T follicular helper cell (primary cell): ENCODE measurements at places on chromosomes 6 and 20.

DNA sequence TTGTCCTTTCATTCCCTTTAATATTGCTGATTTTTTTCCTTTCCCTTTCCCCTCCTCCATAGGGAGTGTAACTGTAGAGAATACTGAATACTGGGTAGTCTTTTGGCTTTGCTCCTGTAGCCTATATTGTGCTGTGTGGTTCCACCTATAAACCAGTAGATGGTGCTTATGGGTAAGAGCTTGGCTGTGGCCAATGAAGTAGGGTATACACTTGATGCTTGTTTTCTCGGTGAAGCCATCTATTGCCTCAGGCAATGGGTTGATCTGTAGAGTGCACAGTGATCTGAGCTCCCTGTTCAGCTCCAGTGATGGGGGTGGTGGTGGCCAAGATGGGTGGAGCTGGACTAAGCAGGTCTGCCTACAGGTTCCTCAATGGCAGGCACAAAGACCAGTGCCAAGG, 203.3 kb upstream of the IMPG1 start:
- DNase-seq, result no peak

DNA sequence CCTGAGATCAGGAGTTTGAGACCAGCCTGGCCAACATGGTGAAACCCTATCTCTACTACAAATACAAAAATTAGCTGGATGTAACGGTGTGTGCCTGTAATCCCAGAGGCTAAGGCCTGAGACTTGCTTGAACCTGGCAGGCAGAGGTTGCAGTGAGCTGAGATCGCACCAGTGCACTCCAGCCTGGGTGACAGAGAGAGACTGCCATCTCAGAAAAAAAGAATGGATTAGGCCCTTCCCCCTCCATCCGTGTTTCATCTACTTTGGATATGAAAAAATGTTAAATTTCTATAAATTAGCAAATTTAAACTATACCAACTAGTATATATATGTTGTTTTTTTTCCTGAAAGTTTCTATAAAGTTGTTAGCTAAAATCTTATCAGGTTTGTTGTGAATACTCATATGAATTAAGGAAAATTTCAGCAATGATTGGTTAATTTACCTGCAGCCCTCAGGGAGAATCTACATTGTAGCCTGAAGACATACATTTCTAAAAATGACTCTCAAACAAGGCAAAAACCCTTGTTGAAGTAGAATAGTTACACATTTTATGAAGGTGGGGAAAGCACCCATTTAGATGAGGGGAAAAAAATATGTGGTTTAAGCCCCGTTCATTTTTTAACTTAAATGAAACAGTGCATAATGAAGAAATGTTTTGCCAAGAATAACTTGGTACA, 120.9 kb downstream of the TIAM2 start:
- DNase-seq, result no peak

DNA sequence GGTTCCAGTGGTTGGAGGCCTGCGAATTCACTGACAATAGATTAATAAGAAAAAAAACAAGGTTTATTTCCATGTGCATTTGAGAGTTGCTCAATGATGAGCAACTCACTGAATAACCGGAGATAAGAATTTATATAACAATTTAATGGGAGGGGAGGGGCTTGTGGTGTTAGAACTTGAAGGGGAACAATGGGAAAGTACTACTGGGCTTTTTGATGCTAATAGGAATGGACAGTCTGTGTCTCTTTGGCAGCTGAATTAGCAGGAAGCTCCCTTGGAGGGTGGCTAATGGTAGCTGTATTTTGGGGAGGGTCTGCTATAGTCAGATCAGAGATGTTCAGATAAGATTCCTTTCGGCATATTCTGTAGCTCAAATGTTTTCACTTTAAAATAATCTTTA, 62.4 kb upstream of the GMDS start:
- no peak for DNase-seq

DNA sequence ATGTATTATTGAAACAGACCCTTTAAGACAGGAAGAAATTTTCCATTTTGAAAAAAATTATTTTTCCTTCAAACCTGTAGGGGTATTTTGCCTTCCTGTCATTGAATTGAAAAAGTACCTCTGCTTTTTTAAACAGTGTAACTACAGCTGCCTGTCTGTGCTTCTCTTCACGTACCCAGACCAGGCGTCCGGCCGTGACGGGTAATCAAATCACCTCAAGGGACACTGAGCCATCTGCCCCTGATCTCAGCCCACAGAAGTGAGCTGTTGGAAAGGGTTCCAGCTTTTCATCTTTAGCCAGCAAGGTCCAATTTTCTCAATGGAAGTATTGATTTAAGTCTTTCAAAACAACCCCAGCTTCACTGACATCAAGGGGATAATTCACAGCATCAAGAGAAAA, 58.0 kb downstream of the SLC35D3 start:
- no peak for DNase-seq

GRCh38 chr20:50584687-50585086, 74.5 kb downstream of the PTPN1 start:
- no peak for DNase-seq

GRCh38 chr20:24043294-24043693, 54.7 kb upstream of the GGTLC1 start:
- no peak for DNase-seq
